Stimulated activated CD8-positive, alpha-beta memory T cell treated with anti-CD3 and anti-CD28 coated beads, Interleukin-4, amount 100 ng/mL, for 1 hour (primary cell): ENCODE measurements at places on chromosomes 5 and 9.

DNA sequence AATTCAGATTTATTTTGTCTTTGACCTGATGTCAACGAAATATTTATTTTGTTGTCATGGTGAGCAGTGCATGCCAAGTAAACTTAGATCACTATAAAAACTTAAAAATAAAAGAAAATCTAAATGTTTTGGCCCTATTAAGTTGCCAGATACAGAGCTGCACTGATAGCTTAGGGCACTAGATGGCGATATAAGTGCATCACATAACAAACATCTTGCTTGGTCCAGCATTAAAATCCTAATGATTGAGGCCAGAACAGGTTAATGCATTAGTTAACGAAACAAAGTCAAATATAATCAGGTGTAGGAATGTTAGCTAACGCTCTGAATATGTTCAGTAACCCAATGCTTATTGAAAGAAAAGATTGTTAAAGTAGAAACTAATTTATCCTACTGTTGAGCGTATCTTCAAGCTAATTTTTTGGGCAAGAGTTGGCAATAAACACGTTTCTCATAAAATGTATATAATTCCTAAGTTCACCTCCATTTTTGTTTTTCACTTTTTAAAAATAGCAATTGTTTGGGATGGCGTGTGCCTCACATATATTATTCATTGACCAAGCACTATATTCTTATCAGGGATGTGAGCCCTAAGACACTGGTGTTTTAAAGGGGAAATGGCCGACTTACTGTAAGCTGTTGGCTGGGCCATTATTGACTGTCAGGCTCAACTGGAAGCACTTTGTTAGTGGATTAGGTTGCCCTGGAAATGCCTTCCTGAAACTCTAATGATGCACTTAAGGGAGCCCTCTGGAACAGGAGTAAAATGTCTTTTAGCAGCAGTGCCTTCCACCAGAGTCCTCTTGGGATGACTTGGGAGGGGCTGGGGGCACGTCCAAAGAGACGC, 33.3 kb downstream of the KCTD16 start:
- no peak for DNase-seq

DNA sequence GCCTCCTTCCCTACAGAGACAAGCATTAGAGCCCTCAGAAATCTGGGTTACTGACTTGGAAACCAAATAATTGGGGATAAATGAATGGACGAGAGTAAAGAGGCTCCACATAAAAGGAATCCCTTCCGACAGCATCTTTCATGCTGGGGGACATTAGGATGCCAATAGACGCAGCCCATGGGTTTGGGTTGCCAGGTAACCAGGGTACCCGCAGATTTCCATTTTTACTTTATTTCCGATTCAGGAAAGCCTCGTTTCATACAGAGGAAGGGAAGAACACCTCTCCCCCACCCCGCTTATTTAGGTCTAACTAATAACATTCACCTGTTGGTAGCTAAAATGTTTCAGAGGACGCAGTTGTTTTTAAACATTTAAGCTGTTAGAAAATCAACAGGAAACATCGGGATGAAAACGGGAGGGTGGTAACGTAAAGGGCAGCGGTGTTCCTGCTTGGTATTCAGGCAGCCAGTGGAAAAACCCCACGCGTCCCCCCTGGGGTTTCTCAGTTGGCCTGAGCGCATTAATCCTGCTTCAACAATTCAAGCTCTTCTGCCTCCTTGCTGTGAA, 179.5 kb downstream of the YTHDC2 start:
- no peak for DNase-seq

- DNase-seq: no peak
Observed at GRCh38 chr9:82208741-82209450, 220.3 kb downstream of the SPATA31D1 start.

DNA sequence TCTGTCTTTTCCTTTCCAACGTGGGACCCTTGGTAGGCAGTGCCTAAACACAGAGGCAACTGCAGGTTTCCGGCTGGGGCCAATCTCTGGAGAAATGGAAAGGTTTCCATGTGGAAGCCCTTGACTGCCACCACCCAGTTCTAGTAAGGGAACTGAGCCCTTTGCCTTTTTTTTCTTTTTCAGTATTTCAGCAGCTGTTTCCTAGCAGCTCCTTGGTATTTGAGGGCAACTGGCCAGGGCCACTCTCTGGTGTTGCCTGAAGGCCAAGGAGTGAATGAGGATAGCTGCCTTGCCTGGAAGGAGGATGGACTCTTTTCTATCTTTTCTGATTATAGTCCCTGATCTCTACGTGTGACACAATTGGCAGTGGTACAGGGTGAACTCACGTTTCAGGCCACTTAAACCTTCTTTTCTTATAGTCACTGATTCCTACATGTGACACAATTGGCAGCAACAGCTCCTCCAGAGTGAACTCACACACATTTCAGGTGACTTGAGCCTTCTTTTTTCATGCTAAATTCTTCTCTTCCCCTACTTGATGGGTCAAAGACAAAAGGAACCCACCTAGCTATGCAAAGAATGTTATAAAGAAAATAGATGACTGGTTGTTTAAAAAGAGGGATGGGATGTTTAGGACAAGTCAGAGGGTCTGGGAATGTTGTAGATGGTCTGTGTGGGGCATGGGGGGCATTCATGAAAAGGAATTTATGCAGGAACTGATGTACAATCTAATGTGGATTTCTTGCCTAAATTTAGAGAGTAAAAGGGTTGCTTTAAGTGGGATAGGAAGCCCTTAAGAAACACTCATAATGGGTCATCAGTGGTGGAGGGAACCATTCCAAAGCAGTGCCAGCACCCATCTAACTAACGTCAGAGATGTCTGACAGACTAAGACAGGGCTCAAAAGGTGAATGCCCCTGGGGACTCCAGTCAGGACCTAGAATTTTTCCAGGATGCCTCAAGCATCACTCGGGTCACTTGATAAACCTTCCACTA, 190.1 kb downstream of the TMEM232 start:
- no peak for DNase-seq

DNA sequence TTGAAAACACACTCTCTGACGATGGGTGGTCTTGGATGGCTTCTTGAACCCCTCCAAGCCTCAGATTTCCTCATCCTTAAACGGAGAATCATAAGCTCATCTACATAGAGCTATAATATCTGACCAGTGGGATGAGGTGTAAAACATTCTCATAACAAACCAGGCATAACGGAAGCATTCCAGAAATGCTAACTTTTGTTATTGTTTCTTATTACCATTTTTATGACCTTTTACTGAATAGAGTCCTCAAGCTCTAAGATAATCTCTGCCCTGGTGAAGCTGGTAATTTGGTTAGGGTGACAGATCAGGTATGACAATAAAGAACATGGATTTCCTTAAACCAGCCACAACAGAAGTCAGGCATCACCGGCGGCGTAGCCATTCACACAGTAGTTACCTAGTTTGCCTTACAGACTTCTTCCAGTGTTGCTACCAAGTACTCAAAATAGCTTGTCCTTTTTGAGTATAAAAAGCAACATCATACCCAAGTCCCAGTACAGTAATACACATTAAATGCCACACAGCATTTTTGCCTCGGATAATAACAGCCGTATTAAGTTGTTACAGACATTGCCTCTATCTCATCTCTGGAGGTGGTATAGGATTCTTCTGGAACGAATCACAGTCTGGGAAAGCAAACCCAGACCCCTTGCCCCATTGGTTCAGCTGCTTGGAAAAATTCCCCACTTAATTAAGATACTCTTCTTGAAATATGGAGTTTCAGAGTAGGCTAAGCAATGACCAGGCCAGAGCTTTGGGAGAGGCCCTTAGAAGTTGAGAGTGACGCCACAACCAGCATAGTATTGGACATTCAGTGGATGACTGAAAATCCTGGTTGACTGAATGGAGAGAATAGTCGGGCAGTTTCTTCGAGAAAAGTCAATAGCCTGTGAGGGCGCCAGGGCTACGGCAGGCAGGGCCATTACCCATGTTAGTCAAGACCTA, 252.5 kb downstream of the SLIT3 start:
- no peak for DNase-seq

DNA sequence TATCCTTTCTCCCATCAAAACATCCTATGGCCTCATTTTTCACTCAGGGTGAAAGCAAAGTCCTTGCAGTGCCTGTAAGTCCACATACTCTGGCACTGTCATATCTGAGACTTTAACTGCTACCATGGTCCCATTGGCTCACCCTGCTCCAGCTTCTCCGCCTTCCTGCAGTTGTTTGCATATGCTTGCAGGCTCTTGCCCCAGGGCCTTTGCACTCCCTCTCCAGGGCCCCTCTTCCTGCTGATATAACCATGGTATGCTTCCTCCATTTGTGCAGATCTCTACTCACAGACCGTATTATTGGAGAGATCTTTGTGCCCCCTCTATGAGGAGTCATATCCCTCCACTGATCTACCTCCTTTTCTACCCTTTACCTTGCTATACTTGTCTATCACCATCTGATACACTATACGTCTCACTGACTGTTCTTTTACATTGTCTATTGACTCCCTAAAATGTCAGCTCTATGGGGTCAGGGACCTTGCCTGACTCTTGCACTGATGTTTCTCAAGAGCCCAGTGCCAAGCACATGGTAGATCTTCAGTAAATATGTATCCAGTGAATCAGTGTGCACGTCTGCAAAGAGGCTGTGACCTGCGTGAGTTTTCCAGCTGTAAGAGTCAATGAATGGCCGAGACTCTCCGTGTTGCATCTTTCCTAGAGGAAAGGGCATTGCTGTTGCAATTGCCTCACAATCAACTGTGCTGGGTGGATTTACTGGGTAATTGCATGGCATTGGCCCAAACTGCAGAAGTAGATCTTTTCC, 81.7 kb upstream of the CPEB4 start:
- no peak for DNase-seq

GRCh38 chr5:159850160-159850559, 66.1 kb upstream of the ADRA1B start:
- DNase-seq: no peak

GRCh38 chr5:12911156-12911555, 1006.9 kb upstream of the CTNND2 start:
- no peak for DNase-seq

DNA sequence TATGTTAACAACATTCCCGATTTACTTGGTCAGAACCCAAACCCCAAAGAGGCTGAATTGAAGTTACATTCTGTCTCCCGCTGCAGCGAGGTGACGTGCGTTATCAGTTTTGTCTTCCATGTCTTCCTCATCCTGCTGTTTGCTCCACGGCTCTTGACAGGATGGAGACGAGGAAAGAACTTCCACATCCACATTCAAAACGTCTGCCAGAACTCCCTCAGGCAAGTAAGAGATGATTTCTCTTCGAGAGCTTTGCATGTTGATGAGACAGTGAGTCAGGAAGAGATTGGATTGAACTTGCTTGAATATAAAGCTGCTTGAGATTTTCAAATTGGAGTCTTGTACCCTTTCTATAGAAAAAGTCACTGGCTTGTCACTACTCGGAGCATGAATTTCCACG, 242.6 kb downstream of the AUH start:
- DNase-seq: no peak

DNA sequence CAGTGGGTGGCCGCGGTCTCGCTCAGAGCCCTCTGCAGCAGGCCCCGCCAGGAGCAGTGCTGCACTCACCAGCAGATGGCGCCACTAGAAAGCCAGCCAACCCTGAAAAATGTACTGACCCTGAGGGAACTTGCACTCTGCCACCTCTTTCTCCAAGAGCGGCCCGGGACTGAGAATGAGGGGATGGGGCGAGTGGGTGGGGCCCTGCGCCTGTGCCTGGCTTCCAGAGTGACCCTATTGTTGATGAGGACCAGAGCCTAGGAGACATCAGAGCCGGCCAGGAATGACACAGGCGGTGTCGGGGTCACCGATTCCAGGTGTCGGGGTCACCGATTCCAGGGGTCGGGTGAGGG, 2.9 kb upstream of the IL17B start:
- peak; percentile 62 for DNase-seq

DNA sequence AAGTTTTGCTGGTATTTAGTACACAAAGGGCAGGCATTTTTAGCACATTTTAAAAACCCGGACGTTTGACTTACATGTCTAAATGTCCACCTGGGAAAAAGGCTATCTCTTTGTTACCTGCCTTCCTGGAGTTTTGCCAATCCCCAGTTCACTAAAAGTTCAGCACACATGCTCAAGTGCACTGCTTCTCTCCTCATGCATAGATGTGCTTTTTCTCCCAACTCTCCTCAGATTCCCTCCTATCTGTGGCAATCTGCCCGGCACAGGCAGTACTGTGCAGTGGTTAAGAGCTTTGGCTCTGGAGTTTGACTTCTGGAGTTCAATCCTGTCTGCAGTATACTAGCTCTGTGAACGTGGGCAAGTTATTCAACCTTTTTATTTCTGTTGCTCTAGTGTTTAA, 8.3 kb upstream of the CCNO start:
- DNase-seq: no peak

DNA sequence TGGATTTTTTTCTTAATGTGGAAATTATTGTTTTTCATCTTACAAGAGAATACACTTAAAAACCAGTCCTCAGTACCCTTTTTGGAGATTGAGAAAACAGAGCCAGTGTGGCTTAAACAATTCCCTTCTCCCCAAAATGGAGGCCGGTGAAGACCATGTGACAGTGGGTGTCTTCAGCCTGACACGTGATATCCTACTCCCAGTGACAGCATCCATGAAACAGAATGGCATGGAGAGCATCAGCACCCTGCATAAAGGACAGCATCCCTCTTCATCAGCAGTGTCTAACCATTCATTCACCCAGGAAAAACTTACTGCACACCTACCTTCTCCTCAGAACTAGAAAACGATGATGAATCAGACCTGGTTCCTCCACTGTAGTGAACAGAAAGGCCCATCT, 103.4 kb upstream of the RAI14 start:
- no peak for DNase-seq

- no peak for DNase-seq
Observed at GRCh38 chr9:107249665-107250285, 33.3 kb upstream of the RAD23B start.

GRCh38 chr5:168409591-168410458, 76.4 kb upstream of the RARS1 start:
- DNase-seq: no peak

DNA sequence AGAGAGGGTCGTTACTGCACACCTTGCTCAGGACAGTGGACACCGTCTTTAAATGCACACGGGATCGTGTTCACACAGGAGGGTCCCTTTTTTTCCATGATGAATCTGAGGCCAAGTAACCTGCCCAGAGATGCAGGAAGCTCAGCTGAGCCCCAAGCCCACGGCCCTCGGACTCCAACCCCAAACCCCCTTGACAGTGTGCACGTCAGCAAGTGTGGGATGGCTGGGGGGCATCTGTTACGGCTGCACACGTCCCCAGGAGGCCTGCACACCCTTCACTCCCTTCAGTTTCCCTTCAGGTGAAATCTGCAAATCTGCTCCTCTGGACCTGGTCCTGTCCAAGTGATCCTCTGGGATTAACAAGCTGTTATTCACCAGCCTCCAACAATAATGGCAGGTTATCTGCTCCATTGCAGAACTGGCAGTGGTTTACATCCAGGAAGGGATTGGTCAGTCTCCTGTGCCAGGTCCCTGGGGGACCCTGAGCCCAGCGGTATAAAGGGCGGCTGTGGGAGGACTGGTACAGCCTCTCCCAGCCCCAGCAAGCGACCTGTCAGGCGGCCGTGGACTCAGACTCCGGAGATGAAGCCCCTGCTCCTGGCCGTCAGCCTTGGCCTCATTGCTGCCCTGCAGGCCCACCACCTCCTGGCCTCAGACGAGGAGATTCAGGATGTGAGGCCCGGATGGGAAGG, at the start of gene LCN1:
TSS of gene LCN1 (plus strand) at position 525 of the 692 bp plus-strand sequence. CDS start at position 583, 58 bp downstream.
- DNase-seq: no peak
